Amygdala (tissue), 56 donors: ENCODE measurements at places on chromosomes 4 and X.

- no peak for DNase-seq
Observed at GRCh38 chr4:179307297-179308136, 1865.3 kb upstream of the AGA start.

DNA sequence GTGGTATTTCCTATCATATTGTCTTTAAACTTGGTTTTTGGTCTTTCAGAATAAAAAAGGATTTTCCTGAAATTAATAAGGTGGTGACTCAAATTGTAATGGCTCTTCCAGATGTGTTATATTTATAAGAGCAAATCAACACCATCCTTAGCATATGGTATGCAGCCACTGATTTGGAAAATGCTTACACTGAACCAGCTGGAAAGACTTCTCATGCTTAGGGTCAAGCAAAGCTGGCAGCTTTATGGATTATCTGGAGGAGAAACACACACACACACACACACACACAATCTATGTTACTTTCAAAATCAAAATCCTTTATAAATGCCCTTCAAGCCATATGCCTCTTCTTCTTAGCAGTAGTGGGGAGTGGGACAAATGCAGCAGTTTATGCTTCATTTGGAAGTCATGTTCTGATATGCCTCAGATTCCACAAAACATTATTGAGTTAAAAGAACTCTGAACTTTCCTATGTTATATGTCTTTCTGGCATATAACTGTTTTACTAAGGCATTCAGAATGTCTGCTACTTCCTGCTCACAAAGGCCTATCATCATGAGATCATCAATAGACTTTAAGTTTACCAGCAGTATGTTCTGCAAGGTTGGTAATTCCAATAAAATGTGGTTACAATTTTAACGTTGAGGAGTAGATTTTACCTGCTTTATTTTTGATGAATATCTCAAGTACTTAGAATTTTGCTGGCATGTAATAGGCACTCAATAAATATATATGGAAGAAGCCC is 72.9 kb upstream of the PRDM5 start:
- no peak for DNase-seq

- DNase-seq, result no peak
Observed at GRCh38 chr4:154731756-154732155, 12.0 kb upstream of the LRAT start.

GRCh38 chr4:120850018-120850599 is 72.4 kb downstream of the PRDM5 start:
- DNase-seq, result no peak

- no peak for DNase-seq
Observed at GRCh38 chr4:81965454-81965853, 408.3 kb downstream of the HNRNPD start.

DNA sequence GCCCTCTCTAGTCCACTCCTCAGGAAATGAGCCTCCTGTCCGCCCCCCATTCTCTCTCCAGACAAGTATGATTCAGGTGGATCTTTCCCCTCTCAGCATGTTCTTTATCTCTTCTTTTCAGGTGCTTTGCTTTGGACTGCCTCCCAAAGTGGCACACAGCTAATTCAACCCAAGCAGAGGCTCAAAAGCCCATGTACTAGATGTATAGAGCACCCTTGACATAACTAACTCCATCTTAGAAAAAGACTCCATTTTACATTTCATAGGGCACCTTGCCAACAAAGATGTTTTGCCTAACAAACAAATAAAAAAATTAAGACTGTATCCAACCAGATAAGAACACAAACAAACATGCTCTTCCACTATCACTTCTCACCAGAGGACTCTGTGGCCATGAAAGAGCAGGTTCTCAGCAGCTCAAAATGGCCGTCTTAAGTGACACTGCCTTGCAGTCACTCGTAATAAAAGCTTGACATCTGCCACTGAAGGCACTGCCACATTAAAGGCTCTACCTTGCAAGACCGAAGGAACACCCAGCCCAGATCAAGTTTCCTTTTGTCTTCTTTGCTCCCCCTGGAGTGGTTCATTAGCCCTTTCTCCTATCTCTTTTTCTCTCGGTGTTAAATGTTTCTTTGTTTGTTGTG is 84.9 kb upstream of the TAB3 start:
- DNase-seq, result no peak
